Stimulated activated CD4-positive, alpha-beta T cell treated with anti-CD3 and anti-CD28 coated beads, TNF-alpha, amount 100 ng/mL, for 4 hours (primary cell): ENCODE measurements at places on chromosomes 16 and 17.

DNA sequence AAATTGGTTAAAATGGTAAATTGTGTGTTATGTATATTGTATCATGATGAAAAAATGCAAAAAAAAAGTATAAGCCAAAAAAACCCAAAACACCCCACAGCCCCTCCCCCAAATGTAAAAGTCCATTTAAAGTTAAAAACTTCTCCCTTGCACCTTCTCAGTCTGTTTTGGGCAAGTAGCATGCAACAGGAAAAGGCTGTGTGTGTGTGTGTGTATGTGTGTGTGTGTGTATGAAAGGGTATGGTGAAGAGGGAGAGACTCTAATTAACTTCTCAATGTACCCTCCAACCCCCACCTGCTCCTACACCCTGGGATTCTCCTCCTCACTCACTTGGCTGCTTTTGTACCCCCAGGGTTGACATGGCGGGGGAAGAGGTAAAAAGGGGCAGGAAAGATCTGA, 9.2 kb upstream of the GGT6 start:
- DNase-seq, result no peak

DNA sequence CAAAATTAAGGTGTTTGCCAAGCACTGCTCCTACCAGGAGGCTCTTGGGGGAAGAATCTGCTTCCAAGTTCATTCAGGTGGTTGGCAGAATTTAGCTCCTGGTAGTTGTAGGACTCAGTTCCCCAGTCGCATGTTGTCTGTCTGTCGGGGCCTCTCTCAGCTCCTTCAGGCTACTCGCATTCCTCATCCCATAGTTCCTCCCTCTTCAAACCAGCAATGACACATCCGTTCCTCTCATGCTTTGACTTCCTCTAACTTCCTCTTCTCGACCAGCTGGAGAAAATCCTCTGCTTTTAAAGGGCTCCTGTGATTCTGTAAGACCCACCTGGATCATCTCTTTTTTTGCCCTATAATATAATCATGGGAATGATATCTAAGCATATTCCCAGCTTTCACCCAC, 108.1 kb downstream of the PMP22 start:
- no peak for DNase-seq

GRCh38 chr17:14468858-14469257, 168.0 kb downstream of the HS3ST3B1 start:
- no peak for DNase-seq

- DNase-seq, result no peak
Observed at GRCh38 chr17:59619035-59619297, 729 bp upstream of the CLTC start.

DNA sequence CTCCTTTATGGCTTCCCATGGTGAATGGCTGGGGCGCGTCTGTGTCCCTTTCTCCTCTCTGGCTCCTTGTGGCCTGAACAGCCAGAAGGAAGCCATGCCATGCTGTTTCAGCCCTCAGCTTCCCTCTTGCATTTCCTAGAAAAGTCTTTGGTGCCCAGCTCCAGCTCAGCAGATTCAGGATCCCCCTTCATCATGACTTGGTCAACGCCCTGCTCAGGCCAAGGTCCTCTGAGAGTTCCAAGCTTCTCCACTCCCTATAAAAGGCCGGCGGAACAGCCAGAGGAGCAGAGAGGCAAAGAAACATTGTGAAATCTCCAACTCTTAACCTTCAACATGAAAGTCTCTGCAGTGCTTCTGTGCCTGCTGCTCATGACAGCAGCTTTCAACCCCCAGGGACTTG, at the start of gene CCL13:
TSS of gene CCL13 (plus strand) at position 287 of the 400 bp plus-strand sequence. CDS start at position 334, 47 bp downstream.
- DNase-seq, result no peak

DNA sequence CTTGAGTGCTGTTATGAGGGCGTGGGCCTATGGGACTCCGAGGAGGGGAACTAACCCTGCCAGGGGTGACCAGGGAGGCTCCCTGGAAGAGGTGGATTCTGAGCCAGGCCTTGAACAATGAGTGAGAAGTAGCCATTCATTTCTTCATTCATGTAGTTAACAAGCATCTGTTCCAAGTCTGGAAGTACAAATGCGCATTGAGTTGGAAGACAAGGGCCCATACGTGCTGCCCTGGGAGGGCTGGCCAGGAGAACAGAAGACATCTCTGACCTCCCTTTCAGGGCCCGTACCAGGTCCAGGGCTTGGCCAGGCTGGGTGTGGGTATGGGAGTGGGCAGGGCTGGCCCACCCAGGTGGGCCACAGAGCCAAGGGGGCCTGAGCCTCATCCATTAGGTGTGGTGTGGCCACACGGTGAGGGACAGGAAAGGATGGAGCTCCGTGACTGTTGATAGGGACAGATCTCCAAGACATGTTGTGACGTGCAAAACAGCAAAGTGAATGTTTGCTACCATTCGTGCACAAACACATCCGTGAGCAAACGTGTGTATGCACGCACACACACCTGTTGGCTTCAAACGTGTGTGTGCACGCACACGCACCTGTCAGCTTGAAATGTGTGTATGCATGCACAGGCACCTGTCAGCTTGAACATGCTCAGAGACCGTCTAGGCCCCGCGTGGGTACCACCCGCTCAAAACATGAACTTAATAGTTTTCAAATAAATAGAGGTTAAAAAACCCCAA, 46.8 kb downstream of the ZDHHC7 start:
- no peak for DNase-seq
